ENCODE measurements at places on chromosomes 13 and 19.

GRCh38 chr19:28363254-28363653 lies 849.7 kb downstream of the UQCRFS1 start:
- no peak for DNase-seq

GRCh38 chr13:23776698-23777574 lies 112.3 kb downstream of the MIPEP start:
- DNase-seq: no peak

DNA sequence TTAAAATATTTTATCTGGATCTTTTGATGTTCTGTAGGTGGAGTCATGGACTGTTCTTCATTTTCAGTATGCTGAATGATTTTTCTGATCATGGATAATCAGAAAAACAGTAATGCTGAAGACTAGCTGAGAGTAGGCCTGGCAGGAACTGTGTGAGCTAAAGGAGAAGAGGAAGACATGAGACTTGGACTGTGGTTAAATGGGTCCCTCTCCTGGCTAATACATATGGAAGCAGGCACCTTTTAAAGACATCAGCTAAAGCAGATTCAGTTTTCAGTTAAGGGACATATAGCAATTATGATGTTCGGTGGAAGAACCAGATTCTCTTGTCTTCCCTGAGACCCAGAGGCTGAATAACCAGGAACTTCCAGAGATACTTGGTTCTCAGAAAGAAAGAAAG lies 169.4 kb downstream of the OLFM4 start:
- DNase-seq: no peak

GRCh38 chr13:35856721-35857364 lies 274.3 kb downstream of the DCLK1 start:
- no peak for DNase-seq

- no peak for DNase-seq
Measured at GRCh38 chr13:68813180-68813796, 1294.3 kb upstream of the ATXN8OS start.

DNA sequence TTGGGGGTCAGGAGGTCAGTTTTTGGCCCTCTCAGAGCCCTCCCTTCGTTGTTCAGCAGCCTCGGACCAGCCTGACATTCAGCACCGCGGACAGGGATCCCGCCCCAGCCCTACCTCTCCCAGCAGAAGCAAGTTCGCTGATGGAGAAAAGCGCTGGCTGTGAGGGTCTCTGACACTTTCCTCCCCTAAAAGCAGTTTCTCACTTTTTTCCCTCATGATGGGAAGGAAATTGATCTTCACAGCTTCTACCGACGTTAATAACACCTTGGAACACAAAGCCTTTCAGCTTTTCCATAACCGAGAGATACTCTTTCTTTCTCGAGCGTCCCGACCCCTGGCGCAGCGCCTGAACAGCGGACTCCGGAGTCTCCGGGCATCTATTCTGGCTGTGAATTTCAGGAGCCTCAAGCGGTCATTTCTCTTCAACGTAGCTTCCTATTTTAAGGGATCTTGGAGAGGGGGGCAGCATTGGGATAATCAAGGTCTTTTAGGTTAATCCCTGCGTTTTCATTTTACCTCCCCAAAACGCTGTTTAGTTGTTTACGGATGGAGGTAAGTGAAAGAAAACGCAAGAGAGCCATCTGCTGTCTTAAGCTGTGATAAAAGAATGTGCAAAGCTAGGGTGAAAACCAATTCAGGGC lies 467.2 kb downstream of the ITGBL1 start:
- DNase-seq: no peak

DNA sequence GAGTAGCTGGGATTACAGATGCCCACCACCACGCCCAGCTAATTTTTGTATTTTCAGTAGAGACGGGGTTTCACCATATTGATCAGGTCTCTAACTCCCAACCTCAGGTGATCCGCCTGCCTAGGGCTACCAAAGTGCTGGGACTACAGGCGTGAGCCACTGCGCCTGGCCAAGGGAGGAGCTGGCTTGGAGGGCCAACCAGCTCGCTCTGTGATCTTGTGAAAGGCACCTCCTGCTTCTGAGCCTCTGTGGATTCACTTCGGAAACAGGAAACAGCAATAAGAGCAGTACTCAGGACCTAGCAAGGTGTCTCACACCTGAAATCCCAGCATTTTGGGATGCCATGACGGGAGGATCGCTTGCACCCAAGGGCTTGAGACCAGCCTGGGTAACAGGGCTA lies 2.0 kb upstream of the ELL start:
- no peak for DNase-seq

DNA sequence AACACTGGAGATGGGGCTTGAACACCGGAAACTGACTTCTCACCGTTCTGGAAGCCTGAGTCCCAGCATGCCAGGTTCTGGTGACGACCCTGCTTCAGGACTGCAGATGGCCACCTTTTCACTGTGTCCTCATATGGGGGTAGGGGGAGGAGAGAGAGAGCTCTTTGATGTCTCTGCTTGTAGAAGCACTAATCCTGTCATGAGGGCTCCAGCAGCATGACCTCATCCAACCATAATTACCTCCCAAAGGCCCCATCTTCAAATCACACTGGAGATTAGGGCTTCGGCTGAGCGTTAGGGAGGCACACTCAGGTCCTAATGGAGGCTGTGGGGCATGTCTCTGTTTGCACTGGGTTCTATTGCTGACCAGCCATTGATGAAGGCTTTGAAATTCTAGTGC lies 255.3 kb downstream of the TEX29 start:
- no peak for DNase-seq

DNA sequence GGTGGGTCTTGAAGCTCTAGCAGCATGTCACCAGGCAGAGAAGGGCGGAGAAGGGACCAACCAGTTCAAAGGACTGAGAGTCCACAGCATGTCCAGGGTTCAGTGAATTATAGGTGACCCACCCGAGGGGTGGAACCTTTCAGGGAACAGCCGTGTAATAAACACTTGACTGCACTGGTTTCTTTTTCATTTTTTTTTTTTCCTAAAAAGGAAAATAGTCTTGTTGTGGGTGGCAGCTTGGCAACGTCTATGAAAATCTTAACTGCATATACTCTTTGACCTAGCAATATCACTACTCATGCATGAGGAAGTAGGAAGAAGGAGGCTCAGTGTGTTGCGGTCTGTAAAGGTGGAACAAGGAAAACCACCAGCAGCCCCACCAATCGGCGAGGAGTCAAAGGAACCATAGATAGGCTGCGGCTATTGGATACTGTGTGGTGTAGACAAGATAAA lies 13.0 kb upstream of the MYH14 start:
- peak; percentile 58 for DNase-seq

GRCh38 chr13:82323101-82323500 lies 1559.2 kb downstream of the SLITRK1 start:
- no peak for DNase-seq

DNA sequence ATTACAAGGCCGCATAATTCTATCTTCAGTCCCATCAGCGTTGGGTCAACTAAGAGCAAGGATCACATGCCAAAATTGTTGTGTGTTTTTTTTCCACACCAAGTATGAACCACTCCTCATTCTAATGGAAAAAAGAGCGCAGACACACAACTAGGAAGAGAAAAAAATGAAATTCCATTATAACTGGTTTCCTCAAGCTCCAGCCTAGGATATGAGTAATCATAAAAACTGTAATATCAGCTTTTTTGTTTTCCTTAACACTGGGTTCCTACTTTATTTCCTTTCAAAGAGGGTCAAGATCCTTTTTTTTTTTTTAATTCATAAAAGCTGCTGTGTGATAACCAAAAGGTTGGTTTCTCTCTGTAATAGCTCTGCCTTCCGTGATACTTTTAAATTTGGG lies 19.4 kb downstream of the TSHZ3 start:
- no peak for DNase-seq

- DNase-seq: no peak
Measured at GRCh38 chr19:4589579-4590410, 30.3 kb upstream of the SEMA6B start.

- no peak for DNase-seq
Measured at GRCh38 chr19:18118420-18119012, 20.9 kb downstream of the MAST3 start.

GRCh38 chr19:6521718-6522646 lies 8.8 kb upstream of the TNFSF9 start:
- DNase-seq: no peak

DNA sequence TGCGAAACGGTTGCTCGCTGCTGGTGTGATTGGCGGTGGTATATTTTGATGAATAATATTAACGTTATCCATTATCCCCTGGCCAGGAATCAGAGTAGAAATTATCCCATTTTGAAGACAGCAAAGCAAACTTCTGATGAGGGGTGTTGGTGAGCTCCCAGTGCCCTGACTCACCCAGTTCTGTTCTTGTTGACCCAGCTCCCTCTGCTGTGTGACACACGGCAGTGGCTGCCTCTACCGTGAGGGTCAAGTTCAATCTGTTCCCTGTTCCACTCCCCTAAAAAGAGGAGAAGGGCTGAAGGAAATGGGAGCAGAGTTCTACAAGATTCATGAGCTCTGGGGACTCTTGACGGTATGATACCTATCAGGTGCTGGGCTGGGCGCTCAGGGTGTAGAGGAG lies 2.0 kb downstream of the CAMSAP3 start:
- no peak for DNase-seq

GRCh38 chr13:20354722-20355121 lies 122.6 kb upstream of the GJB6 start:
- DNase-seq: no peak

- no peak for DNase-seq
Measured at GRCh38 chr13:73351730-73352129, 292.9 kb downstream of the KLF5 start.

DNA sequence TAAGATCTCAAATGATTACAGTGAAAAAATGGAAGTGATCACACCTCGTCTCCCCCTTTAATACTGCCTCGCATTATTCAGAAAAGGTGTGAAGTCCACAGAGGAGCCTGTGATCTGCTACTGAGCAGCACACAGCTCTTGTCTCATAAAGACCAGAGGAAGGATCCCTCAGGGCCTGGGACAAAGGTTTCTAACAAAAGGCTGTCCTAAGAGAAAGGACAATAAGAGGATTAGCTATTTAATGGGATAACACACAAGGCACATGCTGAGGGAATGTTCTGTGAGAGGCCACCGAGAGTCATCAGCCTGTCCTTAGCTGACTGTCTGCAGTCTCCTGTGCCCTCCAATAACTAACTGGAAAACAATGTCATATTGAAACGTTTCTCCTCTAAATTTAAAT lies 26.7 kb downstream of the EBPL start:
- no peak for DNase-seq

DNA sequence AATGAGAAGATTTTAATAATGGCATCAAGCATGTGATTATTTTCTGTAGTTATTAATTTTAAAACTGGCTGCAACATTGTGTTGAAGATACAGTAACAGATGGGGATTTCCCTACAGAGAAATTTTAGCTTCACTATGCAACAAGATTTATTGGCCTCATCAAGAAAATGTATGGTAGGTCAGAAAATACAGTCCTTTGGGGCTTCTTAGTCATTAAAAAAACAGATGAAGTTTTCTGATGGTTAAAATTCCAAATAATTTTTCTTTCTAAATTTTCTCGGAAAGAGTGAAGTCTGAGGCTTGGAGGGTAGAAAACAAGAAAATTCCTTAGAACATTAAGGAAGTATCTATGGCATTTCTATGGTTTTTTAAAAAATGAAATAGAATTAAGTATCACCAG lies 1790.8 kb upstream of the PCDH20 start:
- no peak for DNase-seq

- DNase-seq: no peak
Measured at GRCh38 chr13:35512271-35512920, 35.9 kb upstream of the MAB21L1 start.

- DNase-seq: no peak
Measured at GRCh38 chr19:32450217-32450616, 44.6 kb downstream of the DPY19L3 start.

- DNase-seq: no peak
Measured at GRCh38 chr13:67308004-67308772, 78.1 kb upstream of the PCDH9 start.

DNA sequence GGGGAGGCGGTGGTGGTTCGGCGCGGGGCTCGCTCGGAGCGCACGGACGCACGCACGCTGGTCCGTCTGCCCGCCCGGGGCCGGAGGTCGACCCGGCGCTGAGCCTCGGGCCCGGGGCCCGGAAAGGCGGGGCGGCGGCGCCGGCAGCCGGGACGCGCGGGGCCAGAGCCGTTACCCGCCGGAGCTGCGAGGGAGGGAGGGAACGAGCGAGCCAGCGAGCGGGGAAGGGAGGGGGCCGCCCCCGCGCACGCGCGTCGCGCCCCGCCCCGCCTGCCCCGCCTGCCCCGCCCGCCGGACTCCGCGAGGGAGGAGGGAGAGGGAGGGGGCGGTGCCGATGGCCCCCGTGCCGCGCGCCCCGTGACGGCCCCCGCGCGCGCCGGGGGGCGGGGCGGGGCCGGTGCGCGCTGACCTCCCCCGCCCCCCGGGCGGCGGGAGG lies 15.0 kb downstream of the CIC start:
- no peak for DNase-seq

- no peak for DNase-seq
Measured at GRCh38 chr19:6156033-6156432, 20.6 kb downstream of the ACSBG2 start.

DNA sequence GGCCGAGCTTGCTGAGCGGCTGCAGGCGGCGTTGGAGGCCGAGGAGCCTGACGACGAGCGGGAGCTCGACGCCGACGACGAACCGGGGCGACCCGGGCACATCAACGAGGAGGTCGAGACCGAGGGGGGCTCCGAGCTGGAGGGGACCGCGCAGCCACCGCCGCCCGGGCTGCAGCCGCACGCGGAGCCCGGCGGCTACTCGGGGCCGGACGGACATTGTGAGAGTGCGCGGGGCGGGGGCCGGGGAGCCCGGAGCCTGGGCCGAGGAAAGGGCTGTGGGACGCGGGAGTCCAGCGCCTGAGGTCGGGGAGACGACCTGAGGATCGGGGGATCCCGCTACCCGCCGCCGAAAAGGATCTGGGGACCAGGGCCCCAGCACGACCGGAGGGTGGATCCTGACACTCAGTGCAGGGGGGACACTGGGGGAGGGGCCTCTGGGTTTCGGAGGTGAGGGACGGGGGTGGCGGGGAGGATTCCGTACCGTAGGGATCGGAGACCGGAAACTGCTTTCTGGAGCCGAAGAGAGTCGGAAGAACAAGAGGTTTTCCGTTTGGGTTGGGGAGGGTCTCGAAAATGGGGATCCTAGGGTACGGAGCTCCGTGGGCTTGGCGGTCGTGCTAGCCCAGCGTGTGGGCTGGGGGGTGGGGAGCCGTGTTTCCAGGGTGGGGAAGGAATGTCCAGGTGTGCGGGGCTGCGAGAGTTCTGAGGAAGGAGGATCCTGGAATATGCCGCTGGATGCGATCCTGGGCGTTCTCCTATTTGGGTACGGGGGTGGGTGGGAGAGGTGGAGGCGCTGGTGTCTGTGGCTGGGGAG lies 616 bp downstream of the HNRNPUL1 start:
- DNase-seq: peak; percentile 53

DNA sequence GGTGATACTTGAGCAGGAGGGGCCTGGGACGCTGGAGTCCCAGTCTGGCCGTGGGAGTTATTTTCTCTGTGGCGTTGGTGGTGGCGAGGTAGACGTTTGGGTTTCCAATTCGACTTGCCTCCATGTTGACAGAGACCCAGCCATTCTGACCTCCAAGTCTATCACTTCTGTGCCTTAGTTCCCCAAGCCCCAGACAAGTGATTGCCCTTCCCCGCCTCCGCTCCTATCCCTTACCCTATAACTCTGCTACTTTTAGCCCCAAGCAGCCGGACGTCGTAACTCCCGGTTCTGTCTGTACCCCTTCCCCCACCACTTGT lies 549 bp downstream of the TIMM50 start:
- DNase-seq: no peak

GRCh38 chr13:67353941-67354340 lies 123.8 kb upstream of the PCDH9 start:
- no peak for DNase-seq

All from CMK (cell line).